ENCODE measurements at places on chromosomes 1 and 21.
A peak's percentile ranks its signal among the peaks of the same experiment; 100 is the strongest.

DNA sequence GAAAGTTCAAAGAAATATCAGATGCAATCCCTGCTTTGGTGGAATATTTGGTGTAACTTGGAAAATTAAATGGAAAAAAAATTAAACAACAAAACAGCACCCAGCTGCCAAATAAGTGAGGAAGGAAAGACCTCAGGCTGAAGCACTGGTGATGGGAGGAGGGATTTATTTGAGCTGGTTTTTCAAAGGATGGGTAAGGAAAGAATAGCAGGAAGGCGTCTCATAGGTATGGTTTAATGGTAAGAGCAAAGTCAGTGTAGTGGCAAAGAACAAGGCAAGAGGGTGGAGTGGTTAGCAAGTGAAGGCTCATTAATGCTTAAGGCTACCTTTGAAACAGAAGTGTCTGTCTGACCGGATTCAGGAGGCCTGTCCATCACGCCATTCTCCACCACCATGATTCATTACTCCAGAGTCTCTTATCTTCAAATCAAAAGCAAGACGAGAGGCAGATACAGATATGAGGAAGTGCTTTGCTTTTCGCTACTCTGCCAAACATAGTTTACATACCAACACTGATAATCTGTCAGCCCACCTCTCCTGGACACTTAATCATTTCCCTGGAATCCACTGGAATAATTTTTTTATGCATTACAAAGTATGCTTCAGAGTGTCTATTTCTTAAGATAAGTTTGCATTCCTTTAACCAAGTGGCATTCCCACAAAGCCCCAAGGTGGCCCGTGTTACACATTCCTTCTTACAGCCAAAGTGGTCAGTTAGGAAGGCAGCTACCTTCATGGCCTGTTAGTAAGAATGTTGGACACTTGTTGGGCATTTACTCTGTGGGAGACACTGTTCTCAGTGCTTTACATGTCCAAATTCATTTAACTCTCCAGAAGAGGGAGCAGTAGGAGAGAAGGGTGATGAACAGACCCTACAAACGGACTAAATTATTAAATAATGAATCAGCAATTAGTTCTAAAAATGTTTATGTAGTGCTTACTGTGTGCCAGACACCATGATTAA is 146.6 kb downstream of the ROR1 start:
- no peak for ATAC-seq

GRCh38 chr21:30515681-30516080 is 13.7 kb upstream of the KRTAP19-5 start:
- ATAC-seq, result no peak

DNA sequence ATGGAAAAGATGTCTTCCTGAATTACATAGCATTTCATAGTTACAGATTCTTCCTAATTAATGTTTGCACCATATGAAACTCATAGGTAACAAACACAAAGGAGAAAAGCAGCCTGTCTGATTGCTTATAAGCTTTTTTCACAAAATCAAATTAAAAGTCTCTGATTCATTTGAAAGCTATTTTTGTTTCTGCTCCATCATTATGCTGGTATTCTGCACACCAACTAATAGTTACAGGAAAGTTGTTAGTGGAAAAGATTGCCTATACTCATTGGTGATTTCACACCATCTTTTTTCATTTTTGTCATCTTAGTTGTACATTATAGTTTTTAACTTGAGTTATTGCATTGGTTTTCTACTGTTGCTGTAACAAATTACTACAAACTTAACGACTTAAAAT is 70.0 kb downstream of the PRKAA2 start:
- no peak for ATAC-seq

DNA sequence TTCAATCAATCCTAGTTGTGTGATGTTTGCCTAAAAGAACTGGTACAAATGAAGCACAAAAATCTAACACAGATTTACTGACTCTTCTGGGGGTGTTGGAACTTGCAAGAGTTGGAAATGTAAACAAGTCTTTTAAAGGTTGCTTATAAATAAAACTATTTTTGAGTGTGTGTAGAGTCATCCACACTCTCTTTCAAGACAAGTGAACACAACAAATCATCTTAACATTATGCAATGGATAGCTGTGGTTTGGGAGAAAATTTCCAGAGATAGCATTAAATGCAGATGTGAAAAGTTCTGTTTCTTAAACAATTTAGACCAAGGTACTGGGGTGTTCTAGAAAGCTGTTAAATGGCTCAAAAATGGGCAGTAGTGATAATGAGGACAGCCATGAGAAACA is 28.7 kb downstream of the C1orf87 start:
- ATAC-seq, result no peak

DNA sequence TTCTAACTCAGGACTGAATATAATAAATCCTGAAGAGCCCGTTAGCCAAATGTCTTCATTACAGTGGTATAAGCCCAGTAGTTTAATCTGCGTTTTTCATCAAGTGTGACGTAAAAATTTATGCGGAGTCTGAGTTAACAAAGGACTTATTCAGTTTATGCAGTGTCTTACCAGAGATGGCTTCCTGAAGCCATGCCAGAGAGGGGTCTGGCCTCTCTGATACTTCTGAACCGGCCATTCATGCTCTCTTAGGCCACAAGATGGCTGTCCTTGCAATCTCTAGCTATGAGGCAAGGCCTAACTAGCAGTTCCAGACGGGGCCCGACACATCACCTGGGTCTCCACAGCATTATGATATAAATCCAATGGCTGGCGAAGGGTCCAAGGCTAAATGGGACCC is 101.4 kb downstream of the TEX35 start:
- no peak for ATAC-seq

GRCh38 chr1:85611856-85612255 is 31.3 kb downstream of the CCN1 start:
- ATAC-seq, result peak; percentile 70

DNA sequence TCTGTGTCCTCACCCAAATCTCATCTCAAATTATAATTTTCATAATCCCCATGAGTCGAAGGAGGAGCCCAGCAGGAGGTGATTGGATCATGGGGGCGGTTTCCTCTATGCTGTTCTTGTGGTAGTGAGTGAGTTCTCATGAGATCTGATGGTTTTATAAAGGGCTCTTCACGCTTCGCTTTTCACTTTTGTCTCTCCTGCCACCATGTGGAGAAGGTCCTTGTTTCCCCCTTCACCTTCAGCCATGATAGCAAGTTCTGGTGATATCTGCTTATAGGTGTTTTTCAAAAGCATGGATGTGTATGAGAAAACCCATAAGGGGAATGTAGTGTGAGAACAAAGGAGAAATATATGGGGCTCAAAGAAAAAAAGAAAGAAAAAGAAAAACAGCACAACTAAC is 405.9 kb upstream of the RGS18 start:
- ATAC-seq, result no peak

DNA sequence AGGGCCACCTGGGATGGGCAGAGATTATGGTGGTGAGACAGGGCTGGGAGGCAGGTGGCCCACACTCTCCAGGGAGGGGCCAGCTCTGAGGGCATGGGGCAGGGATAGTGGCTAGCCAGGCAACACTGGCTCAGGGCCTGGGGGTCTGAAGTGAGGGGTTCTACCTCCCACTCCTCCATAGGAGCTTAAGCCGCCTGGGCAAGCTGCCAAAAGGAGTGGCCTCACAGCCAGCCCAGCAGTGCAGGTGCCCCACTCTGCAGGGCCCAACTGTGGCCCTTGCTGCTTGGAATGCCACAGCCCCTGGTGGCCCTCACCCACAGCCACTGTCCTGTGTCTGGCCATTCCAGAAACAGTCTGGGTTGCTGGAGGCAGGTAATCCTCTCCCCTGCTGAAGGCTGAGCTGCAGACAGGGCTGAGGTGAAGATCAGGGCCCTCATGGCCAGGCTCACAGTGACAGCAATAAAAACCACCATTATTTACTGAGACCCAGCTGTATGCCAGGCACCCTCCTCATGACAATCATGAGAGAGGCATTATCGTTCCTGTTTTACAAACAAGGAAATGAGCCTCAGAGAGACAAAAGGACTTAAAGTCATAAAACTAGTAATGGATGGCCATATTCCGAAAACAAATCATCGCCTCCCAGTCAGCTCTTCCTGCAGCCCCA is 31.0 kb downstream of the KIF21B start:
- no peak for ATAC-seq

GRCh38 chr1:184870319-184870718 is 104.0 kb downstream of the NIBAN1 start:
- ATAC-seq, result no peak

DNA sequence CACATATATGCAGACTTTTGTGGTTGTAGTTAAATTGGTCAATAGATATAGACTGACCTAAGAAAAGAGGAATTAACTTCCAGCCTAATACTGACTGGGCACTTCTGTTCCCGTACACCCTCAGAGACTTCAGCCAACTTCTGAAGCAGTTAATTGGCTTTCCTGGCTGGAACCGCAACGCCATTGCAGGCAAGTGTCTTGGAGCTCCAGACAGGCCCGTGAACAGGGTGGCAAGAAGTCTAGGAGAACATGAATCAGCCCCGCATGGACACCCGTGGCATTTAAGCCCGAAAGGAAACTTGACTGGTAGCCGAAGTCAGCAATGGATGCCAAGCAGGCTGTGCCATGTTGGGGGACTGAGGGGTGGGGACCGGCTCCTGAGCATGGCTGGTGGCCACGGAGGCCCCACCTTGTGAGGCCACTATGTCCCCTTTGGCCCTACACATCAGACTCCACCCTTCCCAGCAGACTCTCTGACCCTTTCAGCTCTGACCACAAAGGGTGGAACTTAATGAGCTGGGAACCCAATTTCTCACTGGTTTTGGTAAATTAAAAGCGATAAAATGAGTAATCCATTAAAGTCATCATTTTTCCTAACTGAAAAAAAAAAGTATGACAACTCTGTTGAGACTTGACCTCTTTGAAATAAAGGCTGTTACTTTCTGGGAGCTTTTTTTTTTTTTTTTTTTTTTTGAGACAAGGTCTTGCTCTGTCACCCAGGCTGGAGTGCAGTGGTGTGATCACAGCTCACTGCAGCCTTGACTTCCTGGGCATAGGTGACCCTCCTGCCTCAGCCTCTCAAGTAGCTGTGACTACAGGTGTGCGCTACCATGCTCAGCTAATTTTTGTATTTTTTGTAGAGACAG is 54.1 kb downstream of the RUNX1 start:
- ATAC-seq, result no peak

GRCh38 chr1:31444725-31445448 is 31.9 kb downstream of the SERINC2 start:
- no peak for ATAC-seq

Measured in esophagus mucosa (tissue), 1 donor.